Memory B cell (primary cell): ENCODE measurements at places on chromosomes 3 and 15.

DNA sequence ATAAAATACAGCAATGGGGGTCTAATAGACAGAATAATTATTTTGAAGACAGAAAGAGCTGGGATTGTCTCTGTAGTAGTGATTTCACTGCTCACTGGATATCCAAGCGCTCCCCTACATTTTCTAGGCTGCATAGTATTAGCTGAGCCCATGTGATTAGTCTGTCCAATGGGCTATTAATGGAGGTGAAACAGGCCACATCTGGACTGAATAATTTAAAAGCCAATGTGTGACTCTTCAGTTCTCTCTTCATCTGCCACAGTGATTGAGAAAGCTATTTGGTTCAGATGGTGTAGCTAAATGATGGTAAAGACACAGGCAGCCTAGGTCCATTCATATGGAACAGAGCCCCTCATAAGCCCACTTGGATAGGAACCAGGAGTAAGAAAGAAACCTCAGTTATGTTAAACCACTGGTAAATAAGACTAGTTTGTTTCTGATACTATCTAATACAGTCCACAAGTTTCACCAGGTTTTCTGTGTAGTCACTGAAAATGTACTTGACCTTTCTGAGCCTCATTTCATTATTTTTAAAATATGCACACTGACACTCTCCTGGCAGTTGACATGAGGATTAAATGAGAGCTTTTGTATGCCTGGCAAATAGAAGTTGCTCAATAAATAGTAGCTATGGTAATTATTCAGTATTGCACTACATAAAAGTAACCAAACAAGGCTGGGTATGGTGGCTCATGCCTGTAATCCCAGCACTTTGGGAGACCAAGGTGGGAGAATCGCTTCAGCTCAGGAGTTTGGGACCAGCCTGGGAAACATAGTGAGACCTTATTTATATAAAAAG lies 17.0 kb upstream of the STT3B start:
- DNase-seq = no peak

GRCh38 chr3:184479426-184480126 lies 82.0 kb upstream of the EPHB3 start:
- DNase-seq = no peak

GRCh38 chr3:42123012-42123581 lies 31.9 kb downstream of the TRAK1 start:
- DNase-seq = no peak

DNA sequence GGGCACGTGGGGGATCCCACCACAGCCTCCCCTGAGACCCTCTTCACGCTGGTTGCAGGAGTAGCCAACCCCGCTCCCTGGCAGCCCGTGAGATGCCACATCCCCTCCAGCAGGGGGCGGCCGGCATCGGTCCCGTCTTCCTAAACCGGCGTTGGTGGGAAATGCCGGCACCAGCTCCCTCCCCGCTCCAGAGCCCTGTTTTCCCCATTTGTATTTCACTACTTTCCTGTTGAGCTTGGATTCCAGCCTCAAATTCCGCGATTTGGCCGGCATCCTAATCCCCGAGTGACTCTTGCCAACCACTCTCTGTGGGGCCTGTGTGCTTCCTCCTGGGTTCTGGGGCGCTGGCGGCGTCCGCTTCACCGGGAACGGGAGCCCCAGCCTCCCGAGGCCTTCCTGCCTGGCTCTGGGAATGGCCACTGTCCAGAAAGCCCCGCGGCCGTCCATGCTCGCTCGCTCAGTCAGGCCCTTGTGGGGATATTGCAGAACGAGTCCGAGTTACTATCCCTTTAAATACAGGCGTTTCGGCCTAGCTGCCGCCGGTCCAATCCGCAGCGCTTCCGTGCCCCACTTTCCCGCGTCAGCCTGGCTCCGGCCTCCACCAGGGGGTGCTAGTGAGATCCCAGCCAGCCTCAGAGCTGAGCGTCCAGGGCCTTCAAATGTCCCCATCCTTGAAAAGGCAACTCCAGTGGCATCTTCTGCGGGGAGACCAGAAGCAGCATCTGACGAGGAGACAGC lies 8.1 kb upstream of the ADAMTS17 start:
- peak; percentile 82 for DNase-seq

GRCh38 chr3:177193688-177194268 lies 3.5 kb downstream of the TBL1XR1 start:
- DNase-seq = no peak
